ENCODE measurements at places on chromosomes 2 and 18. TPM values are rescaled to one million over a fixed set of nuclear protein-coding genes. Genes with fewer than 3 reads are reported as not detected.

The TRIM43 gene
- total RNA-seq = not detected

DNA sequence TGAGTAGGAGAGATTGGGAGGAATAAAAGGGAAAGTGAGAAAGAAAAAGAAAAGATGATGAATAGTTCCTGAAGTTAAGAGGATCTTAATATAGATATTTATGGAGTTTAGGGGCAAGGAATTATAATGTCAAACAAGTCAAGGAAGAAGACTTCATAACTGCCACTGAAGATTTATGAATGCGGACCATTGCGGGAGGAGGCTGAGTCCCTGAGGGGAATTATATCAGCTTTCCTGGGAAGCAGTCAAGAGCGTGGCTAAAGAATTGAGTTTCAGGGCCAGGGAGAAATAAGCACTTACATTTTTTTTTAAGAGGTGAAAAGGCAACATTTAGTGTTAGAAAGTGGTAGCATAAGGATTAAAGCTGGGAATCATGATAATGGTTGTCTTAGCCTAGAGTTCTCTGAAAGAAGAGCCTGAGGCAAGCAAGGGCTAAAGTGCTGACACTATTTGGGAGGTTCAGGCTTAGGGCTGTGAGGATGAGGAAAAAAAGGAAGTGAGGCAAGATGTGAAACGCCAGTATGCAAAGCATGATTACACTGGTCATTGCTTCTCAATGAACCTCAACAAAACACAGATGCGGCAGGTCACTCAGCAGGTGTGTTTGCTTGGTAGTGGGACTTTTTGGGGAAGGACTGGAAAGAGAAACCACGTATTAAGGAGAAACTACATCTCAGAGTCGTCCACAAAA is 217.1 kb downstream of the SLC4A3 start:
- DNase-seq = no peak

GRCh38 chr2:148794558-148794957 is 80.5 kb upstream of the KIF5C start:
- DNase-seq = no peak

DNA sequence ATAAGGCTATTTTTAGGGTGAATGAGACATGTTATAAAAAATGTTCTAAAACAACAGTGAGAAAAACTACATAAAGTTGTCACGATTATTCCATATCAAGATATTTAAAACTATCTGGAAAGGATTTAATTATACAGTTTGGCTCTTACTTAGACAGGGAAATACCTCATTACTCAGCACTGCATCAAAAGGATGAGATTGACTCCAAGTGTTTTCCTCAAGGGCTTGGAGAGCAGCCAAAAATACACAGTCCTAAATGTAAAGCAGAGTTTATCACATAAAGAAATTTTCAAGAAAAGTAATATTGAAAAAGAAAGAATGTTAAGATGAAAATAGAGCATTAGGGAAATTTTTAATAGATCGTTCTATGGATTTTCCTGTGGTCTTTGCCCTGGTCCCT is 285.5 kb upstream of the NETO1 start:
- DNase-seq = no peak

The SIX3 gene
- not detected for total RNA-seq

The PDCL3 gene
- 33.7 TPM for total RNA-seq

GRCh38 chr2:105738658-105739241 is 6.0 kb upstream of the NCK2 start:
- no peak for DNase-seq
